Breast epithelium (tissue), 4 donors: ENCODE measurements at places on chromosomes 13 and 19. TPM values are rescaled to one million over a fixed set of nuclear protein-coding genes. Genes with fewer than 3 reads are reported as not detected.

SOX21 gene
- not detected for total RNA-seq

- no peaks in the 10 kb centered on the region for H3K4me1 ChIP-seq
- no peak overlapping the region for H3K27ac ChIP-seq
- no peaks in the 10 kb centered on the region for H3K27me3 ChIP-seq
- DNase-seq: no peak
- H3K4me3 ChIP-seq: no peak overlapping the region
- H3K36me3 ChIP-seq: no peaks in the 10 kb centered on the region
These were observed 22.8 kb upstream of the ZNF83 start for GRCh38 chr19:52660981-52661380.

KLK8 gene
- total RNA-seq: not detected

SPACA4 gene
- not detected for total RNA-seq

- H3K4me1 ChIP-seq: no peaks in the 10 kb centered on the region
- no peak overlapping the region for H3K4me3 ChIP-seq
- no peak for DNase-seq
- no peak overlapping the region for H3K27ac ChIP-seq
These were observed 27.1 kb downstream of the MEGF8 start for GRCh38 chr19:42352301-42353259.

DNA sequence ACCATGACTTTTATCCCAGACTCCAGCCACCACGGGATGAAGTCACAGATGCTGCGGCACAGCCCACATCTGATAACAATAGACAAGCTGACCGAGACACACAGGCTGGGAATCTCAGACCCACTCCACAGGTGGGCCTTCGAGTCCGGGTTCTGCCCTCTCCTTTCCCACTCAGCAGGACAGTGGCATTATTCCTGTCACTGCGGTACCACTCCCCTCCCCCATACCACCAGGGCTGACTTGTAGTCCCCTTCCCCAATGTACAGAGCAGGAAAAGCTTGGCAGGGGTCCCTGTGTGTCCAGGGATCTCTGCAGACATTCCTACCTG, 179 bp upstream of the AMER2 start:
- H3K4me1 ChIP-seq: peaks cover 11% of the 10 kb centered on the region
- no peak overlapping the region for H3K27ac ChIP-seq
- H3K27me3 ChIP-seq: peaks cover 3% of the 10 kb centered on the region
- H3K36me3 ChIP-seq: no peaks in the 10 kb centered on the region
- H3K4me3 ChIP-seq: no peak overlapping the region

LILRB1 gene
- 2.6 TPM for total RNA-seq

- H3K36me3 ChIP-seq: peaks cover 6% of the 10 kb centered on the region
- H3K4me1 ChIP-seq: peaks cover 5% of the 10 kb centered on the region
- peak overlapping the region; percentile 92 for H3K27ac ChIP-seq
These were observed 14.2 kb downstream of the FBXO46 start for GRCh38 chr19:45716359-45717130.

GRCh38 chr13:110644892-110645521, 29.7 kb downstream of the NAXD start:
- no peak overlapping the region for H3K27ac ChIP-seq
- H3K27me3 ChIP-seq: no peaks in the 10 kb centered on the region
- H3K4me3 ChIP-seq: no peak overlapping the region
- DNase-seq: peak; percentile 73

KLK3 gene
- total RNA-seq: not detected

DNA sequence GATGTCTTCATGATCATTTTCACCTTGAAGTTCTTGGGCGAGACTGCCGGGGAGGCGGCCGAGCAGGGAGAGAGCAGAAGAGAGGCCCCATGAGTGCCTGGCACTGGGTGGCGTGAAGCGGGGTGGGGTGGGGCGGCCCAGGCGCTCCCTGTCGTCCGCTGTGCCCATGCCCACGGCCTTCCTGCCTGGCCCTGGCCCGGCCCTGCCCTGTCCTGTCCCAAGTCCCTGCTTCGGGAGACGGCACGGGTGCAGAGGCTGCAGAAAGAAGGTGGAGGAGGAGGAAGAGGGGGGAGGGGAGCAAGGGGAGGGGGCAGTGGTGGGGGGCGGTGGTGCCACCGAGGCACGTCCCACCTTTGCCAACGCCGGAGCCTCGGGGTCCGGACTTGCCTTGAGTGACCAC, 118.4 kb downstream of the PTPRS start:
- DNase-seq: no peak
- no peaks in the 10 kb centered on the region for H3K36me3 ChIP-seq
- no peak overlapping the region for H3K4me3 ChIP-seq
- H3K27me3 ChIP-seq: no peaks in the 10 kb centered on the region
- H3K4me1 ChIP-seq: no peaks in the 10 kb centered on the region
- H3K27ac ChIP-seq: no peak overlapping the region

DNA sequence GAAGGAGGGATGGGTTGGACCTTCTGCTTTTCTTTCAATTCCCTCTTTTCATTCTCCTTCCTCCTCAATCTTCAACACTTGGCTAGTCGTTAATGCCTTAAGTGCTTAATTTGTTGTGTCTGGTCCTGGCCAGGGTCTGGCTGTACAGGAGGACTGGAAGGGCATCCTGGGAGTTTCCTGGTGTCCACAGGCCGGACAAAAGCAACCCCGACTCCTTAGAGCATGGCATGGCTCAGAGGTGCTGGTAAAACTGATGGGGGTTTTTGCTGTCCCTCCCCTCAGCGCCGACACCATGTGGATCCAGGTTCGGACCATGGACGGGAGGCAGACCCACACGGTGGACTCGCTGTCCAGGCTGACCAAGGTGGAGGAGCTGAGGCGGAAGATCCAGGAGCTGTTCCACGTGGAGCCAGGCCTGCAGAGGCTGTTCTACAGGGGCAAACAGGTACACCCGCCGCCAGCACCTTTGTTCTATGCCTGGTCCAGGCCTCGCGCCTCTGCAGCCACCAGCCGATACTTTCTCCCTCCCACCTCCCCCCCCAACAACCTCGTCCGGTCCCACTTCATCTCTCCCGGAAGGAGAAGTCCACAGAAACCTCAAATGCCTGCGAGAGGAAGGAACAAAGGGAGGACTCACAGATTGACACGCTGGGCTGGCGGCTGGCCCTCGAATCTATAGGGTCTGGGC, 1.4 kb downstream of the UHRF1 start:
- no peaks in the 10 kb centered on the region for H3K36me3 ChIP-seq
- no peaks in the 10 kb centered on the region for H3K27me3 ChIP-seq
- H3K4me3 ChIP-seq: peak overlapping the region; percentile 71

GRCh38 chr19:15633082-15633835, 7.4 kb upstream of the CYP4F3 start:
- no peak overlapping the region for H3K4me3 ChIP-seq
- peaks cover 5% of the 10 kb centered on the region for H3K27me3 ChIP-seq
- no peak overlapping the region for H3K27ac ChIP-seq
- H3K4me1 ChIP-seq: no peaks in the 10 kb centered on the region

GRCh38 chr13:74732736-74733385, 598.7 kb upstream of the KLF12 start:
- no peaks in the 10 kb centered on the region for H3K4me1 ChIP-seq
- no peak overlapping the region for H3K4me3 ChIP-seq
- no peaks in the 10 kb centered on the region for H3K36me3 ChIP-seq
- no peaks in the 10 kb centered on the region for H3K27me3 ChIP-seq
- no peak for DNase-seq
